Glutamatergic neuron (in vitro differentiated cells): ENCODE measurements at places on chromosomes 11 and 22.

GRCh38 chr22:27988704-27989103, 69.6 kb upstream of the PITPNB start:
- DNase-seq, result no peak
- no peak overlapping the region for H3K27ac ChIP-seq
- peaks cover 2% of the 10 kb centered on the region for H3K4me1 ChIP-seq
- H3K36me3 ChIP-seq, result peaks cover 13% of the 10 kb centered on the region
- H3K4me3 ChIP-seq, result no peak overlapping the region

DNA sequence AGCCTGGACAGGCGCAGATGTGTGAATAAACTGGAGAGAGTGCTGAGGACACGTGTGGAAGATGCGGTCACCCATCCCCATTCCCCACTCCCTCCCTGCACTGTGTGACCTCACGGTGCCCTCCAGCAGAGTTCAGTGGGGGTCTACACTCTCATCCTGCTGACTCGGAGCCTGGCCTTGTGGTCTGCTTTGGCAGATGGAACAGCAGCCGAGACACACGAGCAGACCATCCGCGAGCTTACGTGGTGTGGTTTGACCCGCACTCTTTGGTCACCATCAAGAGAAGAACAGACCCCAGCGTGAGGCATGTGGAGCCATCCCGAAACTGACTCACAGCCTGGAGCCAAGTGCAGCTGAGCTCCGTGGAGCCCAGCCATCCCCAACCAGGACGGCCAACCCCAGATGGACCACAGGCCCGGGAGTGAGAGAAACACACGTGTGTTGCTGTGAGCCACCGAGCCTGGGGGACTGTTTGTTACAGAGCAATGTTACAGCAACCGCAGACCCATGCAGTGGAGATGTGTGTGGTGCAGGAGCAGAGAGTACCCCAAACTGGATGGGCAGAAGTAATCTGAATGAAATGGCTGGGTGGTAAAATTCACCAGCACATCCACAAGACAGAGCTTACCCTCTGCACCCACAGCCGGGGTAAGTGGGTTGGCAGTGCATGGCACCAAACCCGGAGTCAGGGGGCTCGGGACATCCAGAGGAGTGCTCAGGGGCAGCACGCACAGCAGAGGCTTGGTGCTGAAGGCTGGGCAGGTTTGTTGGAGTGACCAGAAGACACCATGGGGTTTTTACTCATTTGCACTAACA, 90.7 kb downstream of the RTL6 start:
- no peaks in the 10 kb centered on the region for H3K36me3 ChIP-seq
- peaks cover 5% of the 10 kb centered on the region for H3K27me3 ChIP-seq
- no peaks in the 10 kb centered on the region for H3K4me1 ChIP-seq
- DNase-seq, result no peak
- H3K27ac ChIP-seq, result no peak overlapping the region
- H3K4me3 ChIP-seq, result no peak overlapping the region

- H3K4me1 ChIP-seq, result no peaks in the 10 kb centered on the region
- peaks cover 4% of the 10 kb centered on the region for H3K27me3 ChIP-seq
- no peak overlapping the region for H3K27ac ChIP-seq
- DNase-seq, result no peak
- no peaks in the 10 kb centered on the region for H3K36me3 ChIP-seq
Measured at GRCh38 chr22:31093086-31093850, 12.2 kb downstream of the SMTN start.

GRCh38 chr22:50016308-50016987, 3.9 kb upstream of the IL17REL start:
- H3K27me3 ChIP-seq, result peaks cover 8% of the 10 kb centered on the region
- H3K36me3 ChIP-seq, result peaks cover 8% of the 10 kb centered on the region
- no peak for DNase-seq
- H3K27ac ChIP-seq, result no peak overlapping the region
- H3K4me1 ChIP-seq, result no peaks in the 10 kb centered on the region

DNA sequence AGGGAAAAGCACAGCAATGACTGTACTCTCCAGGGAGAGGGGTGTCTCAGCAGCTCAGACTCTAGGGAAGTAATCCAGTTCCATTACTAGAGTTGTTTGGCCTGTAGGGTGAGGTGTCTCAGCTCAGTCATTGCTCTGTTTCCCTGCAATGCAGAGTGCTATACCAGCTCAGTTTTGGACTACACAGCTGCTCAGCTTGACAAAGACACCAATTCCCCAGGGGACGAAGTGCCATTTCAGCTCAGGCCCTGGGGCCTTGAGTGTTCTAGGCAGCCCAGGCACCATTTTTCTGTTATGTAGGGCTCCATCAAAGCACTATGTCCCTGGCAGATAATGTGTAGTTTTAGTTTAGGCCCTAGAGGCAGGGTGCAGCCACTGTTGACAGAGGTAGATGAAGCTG, 18.2 kb downstream of the CALCB start:
- H3K4me1 ChIP-seq, result no peaks in the 10 kb centered on the region
- H3K36me3 ChIP-seq, result no peaks in the 10 kb centered on the region
- DNase-seq, result no peak
- H3K27ac ChIP-seq, result no peak overlapping the region
- H3K27me3 ChIP-seq, result no peaks in the 10 kb centered on the region

DNA sequence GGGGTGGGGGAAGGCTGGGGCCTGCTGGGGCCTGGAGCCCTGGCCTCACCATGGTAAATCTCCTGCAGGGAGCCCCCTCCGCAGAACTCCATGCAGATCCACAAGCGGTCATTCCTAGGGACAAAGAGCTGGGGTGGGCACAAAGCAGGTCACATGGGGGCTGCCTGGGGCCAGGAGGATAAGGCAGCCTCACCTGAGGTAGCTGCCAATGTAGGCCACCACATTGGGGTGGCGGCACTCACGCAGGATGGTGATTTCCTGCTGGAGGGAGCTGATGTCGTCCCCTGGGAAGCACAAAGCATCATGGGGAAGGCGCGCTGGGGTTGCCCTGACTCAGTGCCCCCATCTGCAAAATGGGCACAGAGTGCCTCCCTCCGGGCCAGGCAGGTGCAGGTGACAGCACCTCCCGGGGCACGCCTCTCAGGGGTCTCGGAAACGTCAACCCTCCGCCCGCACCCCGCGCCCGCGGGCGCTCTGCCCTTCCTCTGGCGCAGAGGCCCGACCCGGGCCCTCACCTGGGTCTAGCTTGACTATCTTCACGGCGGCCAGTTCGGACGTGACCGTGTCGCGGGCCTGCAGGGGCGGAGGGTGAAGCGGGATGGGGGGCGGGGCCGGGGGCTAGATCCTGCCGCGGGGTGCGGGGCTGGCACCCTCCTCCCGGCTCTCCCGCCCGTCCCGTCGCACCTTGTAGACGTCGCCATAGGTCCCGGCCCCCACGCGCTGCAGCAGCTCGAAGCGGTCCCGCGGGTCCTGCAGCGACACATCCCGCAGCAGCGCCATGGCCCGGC, 450 bp downstream of the MAP4K2 start:
- no peak for DNase-seq
- H3K27ac ChIP-seq, result no peak overlapping the region
- H3K4me1 ChIP-seq, result peaks cover 7% of the 10 kb centered on the region

- H3K36me3 ChIP-seq, result peaks cover 15% of the 10 kb centered on the region
- peaks cover 2% of the 10 kb centered on the region for H3K4me1 ChIP-seq
- no peak for DNase-seq
- no peak overlapping the region for H3K4me3 ChIP-seq
Measured at GRCh38 chr11:76824083-76824939, 36.4 kb upstream of the ACER3 start.

- H3K27ac ChIP-seq, result no peak overlapping the region
- H3K4me3 ChIP-seq, result no peak overlapping the region
- peaks cover 8% of the 10 kb centered on the region for H3K4me1 ChIP-seq
- no peaks in the 10 kb centered on the region for H3K27me3 ChIP-seq
Measured at GRCh38 chr11:11731311-11732083, 109.7 kb upstream of the GALNT18 start.

- H3K27me3 ChIP-seq, result no peaks in the 10 kb centered on the region
- H3K4me1 ChIP-seq, result no peaks in the 10 kb centered on the region
- H3K27ac ChIP-seq, result no peak overlapping the region
- no peak for DNase-seq
Measured at GRCh38 chr11:88398372-88398771, 60.8 kb upstream of the CTSC start.

DNA sequence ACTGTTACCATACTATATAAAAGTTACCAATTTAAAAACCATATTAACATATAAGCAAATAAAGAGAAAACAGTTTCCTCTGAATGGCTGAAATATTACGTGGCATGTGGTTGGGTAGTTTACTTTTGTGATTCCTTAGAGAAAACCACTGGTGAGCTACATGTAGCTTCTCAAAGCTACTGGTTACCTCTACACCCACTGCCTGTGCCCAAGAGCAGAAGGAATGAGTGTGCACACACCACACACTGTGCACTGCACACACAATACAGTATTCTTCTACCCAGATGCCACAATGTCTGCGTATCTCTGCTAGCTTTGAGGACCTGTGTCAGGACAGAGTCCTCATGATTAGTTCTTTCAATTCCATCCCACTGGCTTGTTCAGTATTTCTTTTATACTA, 25.5 kb upstream of the YPEL1 start:
- H3K27ac ChIP-seq, result no peak overlapping the region
- H3K4me3 ChIP-seq, result no peak overlapping the region
- DNase-seq, result no peak
- H3K4me1 ChIP-seq, result peaks cover 26% of the 10 kb centered on the region
- peaks cover 7% of the 10 kb centered on the region for H3K36me3 ChIP-seq
- H3K27me3 ChIP-seq, result peaks cover 9% of the 10 kb centered on the region

DNA sequence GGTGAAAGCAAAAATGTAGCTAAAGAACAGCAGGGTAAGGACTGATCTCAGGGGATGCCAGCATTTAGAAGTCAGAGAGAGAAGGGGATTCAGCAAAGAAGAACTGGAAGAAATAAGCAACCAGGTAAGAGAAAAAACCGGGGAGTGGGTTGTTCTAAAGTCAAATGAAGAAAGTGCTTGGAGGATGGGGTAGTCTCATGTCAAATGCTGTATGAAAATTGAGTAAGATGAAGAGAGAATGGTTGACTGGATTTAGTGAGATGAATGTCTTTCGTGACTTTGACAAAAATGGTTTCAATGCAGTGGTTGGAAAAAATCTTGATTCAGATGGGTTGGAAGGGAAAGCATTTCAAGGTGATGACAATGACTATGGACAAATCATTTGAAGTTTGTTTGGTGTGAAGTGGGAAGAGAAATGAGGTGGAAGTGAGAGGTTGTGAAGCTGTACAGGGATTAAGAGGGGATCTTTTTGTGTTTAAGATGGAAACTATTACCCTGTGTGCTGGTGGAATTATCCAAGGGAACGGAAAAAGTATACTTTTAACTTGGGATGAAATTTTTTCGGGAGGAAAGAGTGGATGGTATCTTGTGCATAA, 484.0 kb downstream of the ETS1 start:
- no peak overlapping the region for H3K27ac ChIP-seq
- no peak for DNase-seq
- no peaks in the 10 kb centered on the region for H3K36me3 ChIP-seq

DNA sequence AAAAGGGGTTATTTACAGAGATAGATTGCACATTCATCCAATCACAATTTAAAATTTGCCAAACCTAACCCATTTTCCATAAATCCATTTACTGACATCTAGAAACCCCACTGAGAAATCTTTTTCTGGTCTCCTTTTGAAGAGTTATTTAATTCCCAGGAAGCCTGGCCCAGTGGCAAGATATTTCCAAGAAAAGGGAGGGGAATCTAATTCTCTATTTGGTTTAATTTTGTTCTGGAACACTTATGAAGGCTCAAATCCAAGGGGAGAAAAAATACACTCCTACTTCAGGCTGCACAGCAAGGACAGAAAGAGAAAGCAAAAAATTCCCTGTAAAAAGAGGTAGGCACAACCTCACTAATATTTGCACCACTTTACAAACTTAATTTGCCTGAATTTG, 88.2 kb upstream of the LDLRAD3 start:
- DNase-seq, result no peak
- peaks cover 12% of the 10 kb centered on the region for H3K4me1 ChIP-seq
- no peak overlapping the region for H3K27ac ChIP-seq

GRCh38 chr22:28711820-28712777, 29.5 kb downstream of the CHEK2 start:
- no peak overlapping the region for H3K27ac ChIP-seq
- H3K4me1 ChIP-seq, result no peaks in the 10 kb centered on the region
- H3K27me3 ChIP-seq, result no peaks in the 10 kb centered on the region
- DNase-seq, result no peak
- H3K4me3 ChIP-seq, result no peak overlapping the region
- no peaks in the 10 kb centered on the region for H3K36me3 ChIP-seq

- H3K27ac ChIP-seq, result no peak overlapping the region
- no peak overlapping the region for H3K4me3 ChIP-seq
- H3K27me3 ChIP-seq, result peaks cover 5% of the 10 kb centered on the region
- H3K4me1 ChIP-seq, result peaks cover 8% of the 10 kb centered on the region
Measured at GRCh38 chr11:132334769-132335280, 964.4 kb downstream of the NTM start.

DNA sequence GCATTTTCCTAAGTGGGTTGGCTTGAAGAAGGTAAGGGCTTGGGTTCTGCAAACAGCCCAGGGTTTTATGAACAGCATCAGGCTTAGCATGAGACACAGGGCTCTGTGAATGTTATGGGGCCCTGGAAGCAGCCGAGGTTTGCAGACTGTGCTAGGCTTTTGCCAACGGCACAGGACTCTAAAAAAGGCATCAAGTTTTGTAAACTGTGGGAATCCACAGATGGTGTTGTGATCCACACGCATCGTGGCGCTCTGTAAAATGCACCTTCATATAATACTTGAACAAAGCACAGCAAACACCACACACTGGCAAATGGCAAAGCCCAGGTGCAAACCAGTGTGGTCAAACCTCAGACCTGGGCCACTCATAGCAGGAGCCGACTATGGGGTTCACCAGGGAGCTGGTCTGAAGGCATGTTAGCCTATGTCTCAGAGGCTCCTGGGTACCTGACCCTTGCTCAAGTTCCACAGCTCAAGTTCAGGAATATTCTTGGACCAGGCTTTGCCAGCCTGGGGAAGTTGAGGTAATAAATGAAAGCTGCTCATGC, 2.4 kb upstream of the SLCO2B1 start:
- no peak overlapping the region for H3K27ac ChIP-seq
- peaks cover 3% of the 10 kb centered on the region for H3K4me1 ChIP-seq
- H3K4me3 ChIP-seq, result no peak overlapping the region
- H3K36me3 ChIP-seq, result peaks cover 5% of the 10 kb centered on the region
- DNase-seq, result no peak

DNA sequence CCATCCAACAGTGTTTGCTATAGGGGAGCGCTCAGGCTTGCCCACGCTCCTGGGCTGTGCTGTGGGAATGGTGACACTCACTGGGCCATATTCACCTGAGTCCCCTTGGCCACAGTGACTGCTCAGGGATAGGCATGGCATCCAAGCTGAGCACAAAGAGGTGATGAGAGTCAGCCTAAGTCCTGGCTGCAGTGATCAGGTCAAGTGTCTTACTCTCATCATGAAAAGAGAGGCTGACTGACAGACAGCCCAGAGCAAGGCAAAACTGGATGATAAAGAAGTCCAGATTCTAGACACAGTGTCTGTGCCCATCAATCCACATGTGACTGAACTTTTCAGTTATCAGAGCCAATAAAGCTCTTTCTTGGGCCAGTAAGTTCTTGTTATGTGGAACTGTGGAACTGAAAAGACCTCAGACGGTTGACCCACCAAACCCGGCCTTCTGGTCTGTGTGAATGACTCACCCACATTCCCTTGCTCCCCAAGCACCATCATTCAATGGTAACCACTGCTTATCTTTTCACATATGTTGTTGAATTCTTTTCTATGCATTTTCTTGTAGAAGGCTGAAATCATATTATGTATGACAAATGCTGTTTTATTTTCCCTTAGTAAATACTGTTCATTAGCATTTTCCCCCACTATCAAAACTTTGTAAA, 43.2 kb upstream of the YPEL1 start:
- H3K36me3 ChIP-seq, result no peaks in the 10 kb centered on the region
- peaks cover 2% of the 10 kb centered on the region for H3K27me3 ChIP-seq
- no peak overlapping the region for H3K27ac ChIP-seq
- H3K4me3 ChIP-seq, result no peak overlapping the region
- peaks cover 7% of the 10 kb centered on the region for H3K4me1 ChIP-seq
- DNase-seq, result no peak
